ENCODE measurements at places on chromosomes 3 and 15.

GRCh38 chr3:14528081-14528480 lies 12.1 kb downstream of the GRIP2 start:
- no peak for DNase-seq

GRCh38 chr15:36313021-36313420 lies 266.4 kb upstream of the CDIN1 start:
- DNase-seq = no peak

GRCh38 chr3:168604767-168605166 lies 509.0 kb upstream of the GOLIM4 start:
- no peak for DNase-seq

DNA sequence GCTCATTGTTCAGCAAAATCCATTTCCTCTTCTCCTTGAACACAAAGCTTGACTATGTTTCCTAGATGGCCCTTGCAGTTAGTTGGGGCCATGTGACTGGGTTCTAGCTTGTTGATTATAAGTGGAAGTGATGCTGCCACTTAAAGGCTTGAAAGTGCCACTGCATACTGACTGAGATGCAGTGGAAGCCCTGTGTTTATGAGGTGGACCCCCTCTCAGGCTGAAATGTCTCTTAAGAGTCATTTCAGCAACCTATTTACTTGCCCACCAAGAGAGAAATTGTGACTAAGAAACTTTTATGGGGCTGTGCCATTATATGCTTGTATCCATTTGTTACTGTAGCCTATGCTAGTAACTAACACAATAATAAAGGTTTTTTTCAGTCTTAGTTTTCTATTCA lies 8.4 kb upstream of the ANP32A start:
- DNase-seq = no peak

DNA sequence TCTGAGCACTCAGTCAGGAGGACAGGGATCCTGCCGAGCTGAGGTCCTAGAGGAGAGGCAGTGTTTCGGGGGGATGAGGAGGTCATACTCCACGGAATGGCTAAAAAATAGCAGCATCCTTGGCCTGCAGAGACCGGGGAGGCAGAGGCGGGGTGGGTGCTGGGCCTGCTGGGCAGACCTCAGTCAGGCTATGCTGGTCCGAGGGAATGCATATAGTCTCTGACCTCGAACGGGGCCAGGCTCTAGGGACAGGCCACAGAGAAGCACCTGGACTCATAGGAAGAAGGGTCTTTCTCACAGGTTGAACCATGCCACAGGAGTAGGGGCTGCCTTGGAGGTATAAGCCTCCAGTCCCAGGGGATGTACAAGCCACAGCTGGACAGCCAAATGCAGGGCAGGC lies 14.0 kb upstream of the SKIC8 start:
- no peak for DNase-seq

DNA sequence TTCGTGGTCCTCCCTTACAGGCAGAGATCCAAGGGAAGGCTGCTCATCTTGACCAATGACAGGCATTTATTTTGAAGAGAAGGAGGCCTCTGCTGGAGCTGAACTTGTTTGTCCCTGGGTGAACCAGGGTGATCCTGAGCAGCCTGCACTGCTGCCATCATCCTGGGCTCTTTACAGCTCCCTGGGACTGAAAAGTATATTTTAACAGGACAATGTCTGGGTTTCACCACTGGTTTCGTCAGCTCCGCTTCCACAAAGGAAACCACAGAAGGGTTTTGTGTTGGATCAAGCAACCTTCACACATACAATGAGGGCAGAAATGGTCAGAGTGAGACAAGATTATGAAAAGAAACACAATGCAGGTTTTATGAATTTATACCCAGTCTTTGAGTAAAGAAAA lies 400.7 kb upstream of the TPM1 start:
- no peak for DNase-seq

- no peak for DNase-seq
Measured at GRCh38 chr3:25023876-25024275, 404.2 kb upstream of the RARB start.

GRCh38 chr3:60262546-60262945 lies 988.7 kb downstream of the FHIT start:
- no peak for DNase-seq

- DNase-seq = no peak
Measured at GRCh38 chr15:73926219-73927002, at the start of gene LOXL1. Gene LOXL1, plus strand, starts transcription at chr15:73926462. Its CDS starts 322 bp downstream, at chr15:73926784.

DNA sequence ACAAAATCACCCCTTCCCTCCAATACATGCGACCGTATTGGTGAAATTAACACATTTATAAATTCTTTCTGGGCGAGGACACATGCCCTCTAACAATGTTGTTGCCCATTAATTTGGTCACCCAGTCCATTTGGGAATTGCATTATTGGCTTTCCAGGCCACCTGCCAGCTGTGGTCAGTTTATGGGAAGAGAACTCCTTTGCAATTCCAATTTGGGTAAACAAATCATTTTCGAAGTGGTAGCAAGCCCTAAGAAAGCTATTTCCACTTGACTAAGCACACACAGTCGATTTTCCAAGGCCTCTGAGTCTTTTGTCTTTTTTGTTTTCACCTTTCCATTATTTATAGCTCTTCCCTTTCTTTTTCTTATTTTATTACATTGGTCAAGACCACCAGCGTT lies 362.3 kb upstream of the RGMA start:
- no peak for DNase-seq

GRCh38 chr15:62895139-62895866 lies 147.2 kb upstream of the TPM1 start:
- DNase-seq = no peak

DNA sequence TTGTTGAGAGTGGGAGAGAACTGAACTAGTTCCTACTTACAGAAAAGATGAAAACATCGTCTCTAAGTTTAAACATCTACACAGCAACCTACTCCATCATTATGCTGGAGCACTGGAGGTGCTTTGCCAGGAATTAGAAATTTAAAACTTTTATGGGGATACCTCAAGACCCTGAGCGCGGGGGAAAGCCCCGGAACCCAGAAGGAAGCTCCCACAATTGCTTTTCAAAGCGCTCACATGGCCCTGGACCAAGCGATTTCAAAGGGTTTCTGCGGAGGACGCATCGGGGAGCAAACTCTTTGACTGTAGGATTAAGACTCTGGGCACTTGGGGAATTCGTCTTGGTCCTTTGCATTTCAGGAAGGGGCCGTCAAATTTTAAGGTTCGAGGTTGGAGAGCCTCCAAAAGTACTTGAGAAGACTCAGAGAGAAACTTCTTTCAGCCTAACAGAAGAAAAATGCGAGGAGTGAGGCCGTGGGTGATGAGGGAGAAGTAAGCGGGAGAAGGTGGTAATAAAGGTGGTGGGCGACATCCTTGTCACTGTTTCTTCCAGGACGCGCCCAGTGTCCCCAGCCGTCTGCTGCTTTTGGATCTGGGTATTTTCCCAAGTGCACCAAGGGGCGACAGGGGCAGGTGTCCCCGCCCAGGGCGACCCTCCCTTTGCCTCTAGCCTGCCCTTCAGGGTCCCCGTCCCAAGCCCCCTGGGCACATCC lies 591 bp downstream of the PROK2 start:
- no peak for DNase-seq

DNA sequence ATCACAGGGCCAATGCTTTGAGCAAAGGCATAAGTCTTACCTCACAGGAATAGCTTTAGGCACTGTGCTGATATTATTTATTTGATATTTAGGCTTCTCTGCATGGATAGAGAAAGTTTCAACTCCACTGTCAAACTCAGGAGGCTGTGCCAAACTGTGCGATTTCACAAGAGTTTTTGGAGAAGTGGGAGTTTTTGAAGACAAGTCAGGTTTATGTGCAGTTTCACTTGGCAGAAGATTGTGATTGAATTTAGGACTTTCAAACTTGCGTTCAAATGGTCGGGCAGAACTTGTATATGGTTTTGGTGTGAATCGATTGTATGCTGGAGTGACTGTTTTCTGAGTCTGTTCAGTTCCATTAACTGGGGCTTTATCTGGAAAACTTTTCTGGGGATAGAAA lies 113.7 kb downstream of the TJP1 start:
- DNase-seq = no peak

DNA sequence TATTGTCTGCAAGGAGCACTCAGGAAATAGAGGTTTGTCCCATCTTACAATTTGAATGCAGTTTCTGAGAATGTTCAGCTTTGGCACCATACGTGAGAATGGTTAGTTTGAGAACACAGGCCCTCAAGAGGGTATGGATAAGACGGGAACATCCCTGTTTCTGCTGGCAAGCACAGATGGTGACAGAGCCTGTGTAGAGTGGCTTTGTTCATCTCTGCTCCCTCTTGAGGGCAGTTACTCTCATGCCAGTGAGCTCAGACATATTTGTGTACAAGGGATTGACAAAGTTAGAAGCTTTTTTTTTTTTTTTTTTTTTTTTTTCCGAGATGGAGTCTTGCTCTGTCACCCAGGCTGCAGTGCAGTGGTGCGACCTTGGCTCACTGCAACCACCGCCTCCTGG lies 71.5 kb upstream of the FILIP1L start:
- no peak for DNase-seq

- DNase-seq = no peak
Measured at GRCh38 chr3:129377615-129378014, 50.8 kb downstream of the EFCAB12 start.

DNA sequence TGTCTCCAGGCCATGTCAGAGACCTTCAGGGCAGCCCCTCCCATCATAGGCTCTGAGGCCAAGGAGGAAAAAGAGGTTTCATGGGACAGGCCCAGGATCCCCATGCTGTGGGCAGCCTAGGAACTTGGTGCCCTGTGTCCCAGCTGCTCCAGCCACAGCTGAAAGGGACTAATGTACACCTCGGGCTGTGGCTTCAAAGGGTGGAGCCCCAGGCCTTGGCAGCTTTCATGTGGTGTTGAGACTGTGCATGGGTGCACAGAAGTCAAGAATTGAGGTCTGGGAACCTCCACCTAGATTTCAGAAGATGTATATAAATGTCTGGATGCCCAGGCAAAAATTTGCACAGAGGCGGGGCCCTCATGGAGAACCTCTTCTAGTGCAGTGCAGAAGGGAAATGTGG lies 6.6 kb upstream of the SSR3 start:
- DNase-seq = no peak

DNA sequence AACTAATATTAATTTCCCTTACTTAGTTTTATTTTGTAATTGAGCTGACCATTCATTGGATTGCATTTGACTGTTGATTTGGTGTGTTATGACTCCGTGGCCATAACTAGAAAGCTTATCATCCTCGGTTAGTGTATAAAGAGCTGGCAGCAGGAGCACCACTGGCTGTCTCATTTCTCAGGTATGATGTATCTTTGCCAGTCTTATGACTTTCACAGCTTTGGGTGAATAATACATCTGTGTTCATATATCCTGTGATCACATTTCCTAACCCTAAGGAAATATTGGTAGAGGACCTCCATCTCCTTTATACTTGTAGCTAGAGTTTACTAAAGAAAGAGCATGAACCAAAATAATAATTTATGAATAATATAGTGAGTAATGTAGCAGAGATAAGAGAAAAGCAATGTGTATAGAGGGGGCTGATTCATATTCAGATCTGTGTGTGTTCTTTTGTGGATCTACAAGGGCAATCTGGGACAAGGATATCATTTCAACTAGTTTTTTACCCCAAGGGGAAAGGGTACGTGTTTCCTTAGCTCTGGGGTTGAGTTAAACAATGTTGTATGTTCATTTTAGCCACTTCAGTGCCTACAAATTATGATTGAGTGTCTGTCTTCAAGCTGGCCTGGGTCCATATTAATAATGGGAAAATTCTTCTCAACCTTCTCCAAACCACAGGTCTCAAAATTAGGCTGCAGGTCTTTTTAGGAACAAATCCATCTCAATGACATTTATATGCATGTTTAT lies 901.7 kb downstream of the NTRK3 start:
- DNase-seq = no peak

DNA sequence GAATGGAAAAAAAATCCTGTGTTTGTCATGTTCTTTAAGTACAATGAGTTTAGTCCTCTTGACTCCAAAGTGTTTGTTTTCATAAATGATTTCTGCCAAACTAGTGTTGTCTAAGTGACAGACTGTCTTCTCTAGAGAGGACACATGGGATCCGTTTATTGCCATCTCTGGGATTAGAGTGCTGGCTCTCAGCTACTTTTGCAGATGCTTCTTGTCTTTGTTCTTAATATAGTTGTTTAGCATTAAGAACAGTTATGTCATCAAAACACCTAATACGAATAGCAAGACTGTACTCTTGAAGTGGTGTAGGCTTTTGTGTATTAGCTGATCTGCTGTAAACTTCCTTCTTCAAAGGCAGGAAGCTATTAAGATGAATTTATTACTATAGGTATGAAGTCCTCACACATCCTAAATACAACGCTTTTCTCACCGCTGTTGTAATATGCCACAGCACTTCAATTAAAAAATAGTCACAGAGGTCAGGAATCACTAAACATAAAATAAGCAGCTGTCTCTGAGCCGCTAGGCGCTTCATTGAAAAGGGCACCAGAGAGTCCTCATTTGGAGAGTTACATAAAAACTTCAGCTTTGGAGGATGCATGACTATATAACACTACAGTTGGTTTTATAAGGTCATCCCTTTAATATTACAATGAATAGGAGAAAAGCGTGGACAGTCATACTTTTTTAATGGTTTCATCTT lies 128.3 kb upstream of the ZNF385D start:
- DNase-seq = no peak

- no peak for DNase-seq
Measured at GRCh38 chr15:88331291-88331690, 74.8 kb upstream of the NTRK3 start.

GRCh38 chr15:29922191-29922590 lies 99.9 kb upstream of the TJP1 start:
- no peak for DNase-seq

DNA sequence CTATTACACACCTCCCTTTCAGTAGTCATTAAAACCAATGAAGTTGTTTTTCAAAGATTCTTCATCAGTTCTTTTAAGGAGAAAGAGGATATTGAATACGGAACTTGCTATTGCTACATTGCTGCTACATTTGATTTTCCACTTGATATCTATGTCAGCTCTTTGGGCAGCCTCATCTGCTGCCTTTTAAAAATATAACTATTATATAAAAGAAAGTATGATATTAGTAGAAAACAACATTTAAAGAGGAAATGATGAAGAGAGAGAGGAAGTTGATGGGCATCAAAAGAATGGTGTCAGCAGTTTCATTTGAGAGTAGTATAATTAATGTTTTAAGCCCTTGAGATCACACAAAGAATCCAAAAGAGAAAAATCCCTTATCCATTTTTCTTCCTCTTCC lies 171.4 kb downstream of the NFKBIZ start:
- no peak for DNase-seq

DNA sequence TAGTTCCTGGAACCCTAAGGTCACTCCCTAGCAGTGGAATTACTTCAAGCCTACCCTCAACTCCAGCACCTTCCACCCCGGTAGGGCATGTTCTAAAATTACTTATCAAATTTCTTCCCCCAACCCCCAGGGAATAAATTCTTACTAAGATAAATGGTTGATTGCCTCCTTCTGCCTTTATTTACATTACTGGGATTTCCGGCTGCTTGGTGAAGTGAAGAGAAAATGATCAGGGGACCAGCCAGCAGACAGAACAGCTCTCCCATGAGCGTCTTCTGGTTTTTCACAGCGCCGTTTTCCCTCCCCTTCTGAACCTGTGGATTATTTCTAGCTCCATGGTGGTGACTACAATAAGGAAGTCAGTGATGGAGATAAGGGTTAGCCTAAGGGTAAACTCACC lies 521.5 kb upstream of the PPP2R3A start:
- DNase-seq = no peak

GRCh38 chr3:134486577-134487041 lies 752 bp downstream of the CEP63 start:
- DNase-seq = no peak

- DNase-seq = no peak
Measured at GRCh38 chr15:100090411-100090810, 251.4 kb downstream of the ADAMTS17 start.

Measured in stimulated activated CD8-positive, alpha-beta memory T cell treated with anti-CD3 and anti-CD28 coated beads, Interleukin-4, amount 100 ng/mL, for 4 hours (primary cell).